T1000 (cell line): ENCODE measurements at places on chromosomes 7 and 10.

DNA sequence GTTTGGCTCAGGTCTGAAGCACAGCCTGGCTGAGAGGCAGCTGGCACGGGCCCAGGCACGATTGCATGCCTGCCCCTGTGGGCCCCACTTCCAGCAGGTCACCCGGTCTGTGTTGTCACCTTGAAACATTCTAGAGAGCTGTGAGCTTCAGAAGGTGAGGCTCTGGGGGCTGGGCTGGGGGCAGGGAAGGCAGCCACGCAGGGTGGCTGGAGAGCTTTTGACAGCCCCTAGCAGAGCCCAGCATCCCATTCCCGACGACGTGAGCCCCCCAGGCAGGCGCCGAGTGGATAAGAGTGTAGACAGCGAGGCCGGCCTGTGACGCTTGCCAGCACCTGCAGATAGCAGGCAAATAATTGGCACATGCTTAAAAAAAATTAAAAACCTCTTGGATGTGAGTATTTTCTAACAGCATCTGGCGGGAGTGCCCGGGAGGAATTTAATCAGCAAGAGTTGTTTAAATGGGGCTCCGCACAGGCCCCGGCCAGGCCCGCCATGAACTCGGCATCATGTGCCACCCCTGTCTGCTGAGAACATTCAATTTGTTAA lies 212.0 kb upstream of the TBX20 start:
- no peak for DNase-seq

GRCh38 chr7:128076196-128076795 lies 45.1 kb upstream of the LRRC4 start:
- DNase-seq: no peak

- DNase-seq: peak; percentile 14
Observed at GRCh38 chr10:113329121-113329596, 223.7 kb upstream of the HABP2 start.

DNA sequence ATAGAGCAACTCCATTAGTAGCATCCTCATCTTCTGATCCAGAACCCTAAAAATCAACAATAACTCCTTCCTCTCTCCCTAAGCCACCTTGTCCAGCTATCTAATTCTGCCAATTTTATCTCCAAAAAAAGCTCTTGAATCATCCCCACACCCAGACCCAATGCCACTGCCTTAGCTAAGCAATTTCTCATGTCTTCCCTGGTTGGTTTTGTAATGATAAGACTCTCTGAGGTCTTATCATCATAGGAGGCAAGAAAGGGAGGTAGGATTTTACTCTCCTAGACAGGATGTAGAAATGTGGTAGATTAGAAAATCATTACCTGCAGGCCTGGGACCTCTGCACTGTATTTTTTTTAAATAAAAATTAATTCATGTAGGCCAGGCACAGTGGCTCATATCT lies 283.5 kb upstream of the NEBL start:
- no peak for DNase-seq

DNA sequence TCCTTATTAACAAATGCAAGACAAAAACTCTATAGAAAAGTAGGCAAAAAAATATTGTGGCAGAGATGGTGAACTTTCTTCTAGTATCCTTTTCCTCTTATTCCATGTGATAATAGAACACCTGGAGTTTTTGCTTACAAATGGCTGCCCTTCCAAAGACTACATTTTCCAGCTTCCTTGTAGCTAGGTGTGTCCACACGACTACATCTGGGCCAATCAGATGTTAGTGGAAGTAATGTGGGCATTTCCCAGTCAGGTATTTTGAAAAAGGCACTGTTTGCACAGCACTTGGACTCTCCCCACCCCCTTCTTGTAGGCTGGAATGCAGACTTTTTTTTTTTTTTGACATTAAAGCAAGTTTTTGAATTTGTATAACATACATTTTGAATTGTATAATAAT lies 105.5 kb upstream of the TBX20 start:
- DNase-seq: no peak

DNA sequence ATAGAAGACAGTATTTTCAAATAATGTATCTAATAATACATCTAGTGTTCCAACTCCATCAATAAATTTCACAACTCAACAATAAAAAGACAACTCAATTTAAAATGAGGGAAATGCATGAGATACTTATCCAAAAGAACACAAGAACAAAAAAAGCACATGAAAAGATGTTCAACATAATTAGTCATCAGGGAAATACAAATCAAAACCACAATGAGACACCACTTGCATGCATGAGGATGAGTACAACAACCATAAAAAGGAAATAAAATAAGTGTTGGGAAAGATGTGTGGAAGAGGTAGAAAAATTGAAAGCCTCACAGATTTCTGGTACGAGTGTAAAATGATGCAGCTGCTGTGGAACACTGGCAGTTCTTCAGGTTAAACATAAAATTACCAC lies 111.6 kb upstream of the PTPRZ1 start:
- DNase-seq: no peak

DNA sequence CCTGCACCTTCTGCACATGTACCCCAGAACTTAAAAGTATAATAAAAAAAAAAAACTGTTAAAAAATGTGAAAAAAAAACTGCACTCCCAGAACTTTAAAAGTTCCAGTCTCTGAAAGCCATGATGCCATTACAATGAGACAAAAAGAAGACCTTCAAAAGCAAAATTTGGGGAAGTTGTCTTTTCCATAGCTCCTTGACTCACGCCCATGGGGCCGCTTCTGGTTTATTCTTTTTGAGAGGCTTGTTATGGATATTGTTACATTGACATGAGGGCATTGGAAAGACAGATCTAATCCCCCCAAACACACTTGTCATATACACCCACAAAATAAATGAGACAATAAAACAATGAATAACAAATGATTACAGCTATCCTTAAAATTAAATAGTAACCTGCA lies 798 bp downstream of the BLNK start:
- DNase-seq: no peak

DNA sequence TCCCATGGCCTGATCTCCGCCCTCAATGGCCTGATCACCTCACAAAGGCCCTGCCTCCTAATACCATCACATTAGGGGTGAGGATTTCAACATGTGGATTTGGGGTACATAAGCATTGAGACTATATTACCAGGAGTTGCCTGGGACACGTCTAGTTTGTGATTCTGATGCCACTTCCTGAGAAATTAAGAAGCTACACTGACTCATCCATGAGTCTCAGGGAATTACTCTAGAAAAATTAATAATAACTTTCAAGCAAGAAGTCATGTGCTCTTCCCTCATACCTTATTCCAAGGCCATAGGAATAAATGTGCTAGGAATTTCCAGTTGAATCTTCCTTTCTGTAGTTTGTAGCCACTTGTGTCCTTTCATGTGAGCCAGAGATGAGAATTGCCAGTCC lies 519.3 kb upstream of the MKI67 start:
- DNase-seq: no peak

DNA sequence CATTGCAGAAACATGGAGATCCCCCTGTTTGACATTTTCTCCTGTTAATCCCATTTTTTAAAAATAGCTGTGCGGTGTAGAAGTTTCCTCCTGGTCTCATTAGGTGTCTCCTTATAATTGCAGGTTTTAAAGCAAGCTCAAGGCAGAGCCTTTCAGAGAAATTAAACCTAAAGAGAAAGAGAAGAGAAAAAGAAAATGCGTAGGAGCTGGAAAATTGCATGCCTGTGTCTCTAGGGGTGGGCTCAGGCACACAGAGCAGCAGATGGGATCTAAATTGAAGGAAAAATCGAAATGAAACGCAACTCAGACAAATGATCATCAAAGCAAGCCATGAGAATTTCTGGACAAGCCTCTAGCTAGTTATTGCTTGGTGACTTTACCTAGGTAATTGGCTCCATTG lies 40.1 kb downstream of the GPR26 start:
- no peak for DNase-seq

DNA sequence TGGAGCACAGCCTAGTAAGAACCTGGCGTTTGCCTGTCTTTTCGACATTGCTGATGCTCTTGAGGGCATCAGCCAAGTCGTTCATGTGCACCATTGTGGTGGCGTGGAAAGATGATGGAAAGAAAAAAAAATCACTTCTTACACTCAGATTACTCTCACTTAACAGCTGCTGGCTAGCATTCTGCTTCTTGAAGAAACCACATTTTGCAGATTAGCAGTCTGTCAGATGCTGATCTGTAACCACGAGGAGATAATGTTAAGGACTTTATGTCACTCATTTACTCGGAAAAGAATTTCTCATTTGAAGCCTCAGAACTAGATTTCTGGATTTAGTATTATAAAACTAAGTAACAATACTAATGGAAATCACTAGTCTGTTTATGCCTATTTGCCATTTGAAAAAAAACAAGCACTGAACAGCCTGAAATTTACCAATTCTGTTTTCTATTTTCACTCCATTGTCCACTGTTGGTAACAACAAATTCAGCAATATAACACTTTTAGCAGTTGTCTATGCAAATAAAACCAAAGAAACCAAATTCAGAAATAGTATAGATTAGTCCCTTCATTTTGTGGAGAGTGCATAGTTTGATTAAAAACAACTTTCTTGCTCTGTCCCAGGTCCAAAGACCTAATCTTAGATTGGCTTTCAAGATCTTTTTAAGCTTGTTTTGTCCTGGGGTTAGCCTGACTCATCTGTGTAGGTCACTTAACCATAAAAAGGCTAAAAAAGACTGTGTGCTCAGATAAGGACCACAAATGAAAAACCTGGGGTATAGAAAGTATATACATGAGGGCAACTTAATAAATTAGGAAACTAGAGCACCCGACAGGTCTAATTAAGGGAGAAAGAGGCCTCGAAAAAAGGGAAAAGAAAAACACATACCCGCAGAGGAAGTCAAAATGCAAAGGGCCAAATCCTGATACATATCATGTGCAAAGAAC lies 67.5 kb downstream of the NT5C2 start:
- no peak for DNase-seq

DNA sequence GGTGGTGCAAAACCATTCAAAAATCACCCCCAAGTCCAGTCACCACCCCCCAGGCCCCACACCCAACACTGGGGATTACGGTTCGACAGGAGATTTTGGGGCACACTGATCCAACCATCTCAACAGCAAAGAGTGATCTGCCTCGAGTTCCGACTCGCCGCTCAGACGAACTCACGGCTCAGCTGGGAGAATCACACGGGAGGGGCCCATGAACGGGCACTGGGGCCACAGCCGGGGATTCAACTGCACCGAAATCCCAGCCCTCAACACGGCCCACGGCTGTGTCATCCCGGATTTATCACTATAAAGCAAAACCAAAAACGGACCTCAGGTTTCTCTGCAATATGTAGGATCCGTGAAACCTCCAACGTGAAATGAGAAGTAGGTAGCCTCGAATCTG lies 460.0 kb downstream of the DNAJB6 start:
- no peak for DNase-seq

DNA sequence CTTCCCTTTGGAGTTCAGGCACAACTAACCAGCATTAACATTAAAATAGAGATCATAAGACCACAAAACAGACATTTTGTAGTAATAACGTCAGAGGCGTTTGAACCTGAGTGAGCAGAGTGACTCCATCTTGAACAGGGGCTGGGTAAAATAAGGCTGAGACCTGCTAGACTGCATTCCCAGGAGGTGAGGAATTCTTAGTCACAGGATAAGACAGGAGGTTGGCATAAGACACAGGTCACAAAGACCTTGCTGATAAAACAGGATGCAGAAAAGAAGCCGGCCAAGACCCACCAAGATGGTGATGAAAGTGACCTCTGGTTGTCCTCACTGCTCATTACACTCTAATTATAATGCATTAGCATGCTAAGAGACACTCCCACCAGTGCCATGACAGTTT lies 493.2 kb upstream of the AUTS2 start:
- DNase-seq: no peak
